Dorsolateral prefrontal cortex (tissue), 122 donors: ENCODE measurements at places on chromosomes 3 and 15.

GRCh38 chr3:177724020-177724638, 526.8 kb upstream of the TBL1XR1 start:
- peak; percentile 51 for DNase-seq

- DNase-seq = no peak
Measured at GRCh38 chr15:89105147-89105546, 16.9 kb downstream of the ABHD2 start.

DNA sequence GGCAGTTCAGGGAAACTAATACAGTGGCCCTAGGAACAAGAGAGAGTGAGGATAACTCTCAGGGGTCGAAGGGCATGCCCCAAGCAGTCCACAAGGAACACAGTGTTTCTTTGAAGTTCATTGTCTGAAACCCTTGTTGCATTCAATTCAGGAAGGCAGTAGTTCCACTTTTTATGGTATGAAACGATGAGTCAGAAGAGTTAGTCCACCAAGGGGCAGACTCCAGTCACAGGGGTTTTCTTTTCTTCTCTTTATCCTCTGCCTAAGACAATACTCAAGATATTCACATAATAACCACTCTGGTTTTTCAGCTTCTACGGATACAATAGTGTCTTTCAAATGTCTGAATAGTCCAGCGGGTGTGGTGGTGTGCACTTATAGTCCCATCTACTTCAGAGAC, 23.7 kb upstream of the TICRR start:
- no peak for DNase-seq

GRCh38 chr15:79828447-79828846, 68.4 kb downstream of the MTHFS start:
- DNase-seq = no peak

DNA sequence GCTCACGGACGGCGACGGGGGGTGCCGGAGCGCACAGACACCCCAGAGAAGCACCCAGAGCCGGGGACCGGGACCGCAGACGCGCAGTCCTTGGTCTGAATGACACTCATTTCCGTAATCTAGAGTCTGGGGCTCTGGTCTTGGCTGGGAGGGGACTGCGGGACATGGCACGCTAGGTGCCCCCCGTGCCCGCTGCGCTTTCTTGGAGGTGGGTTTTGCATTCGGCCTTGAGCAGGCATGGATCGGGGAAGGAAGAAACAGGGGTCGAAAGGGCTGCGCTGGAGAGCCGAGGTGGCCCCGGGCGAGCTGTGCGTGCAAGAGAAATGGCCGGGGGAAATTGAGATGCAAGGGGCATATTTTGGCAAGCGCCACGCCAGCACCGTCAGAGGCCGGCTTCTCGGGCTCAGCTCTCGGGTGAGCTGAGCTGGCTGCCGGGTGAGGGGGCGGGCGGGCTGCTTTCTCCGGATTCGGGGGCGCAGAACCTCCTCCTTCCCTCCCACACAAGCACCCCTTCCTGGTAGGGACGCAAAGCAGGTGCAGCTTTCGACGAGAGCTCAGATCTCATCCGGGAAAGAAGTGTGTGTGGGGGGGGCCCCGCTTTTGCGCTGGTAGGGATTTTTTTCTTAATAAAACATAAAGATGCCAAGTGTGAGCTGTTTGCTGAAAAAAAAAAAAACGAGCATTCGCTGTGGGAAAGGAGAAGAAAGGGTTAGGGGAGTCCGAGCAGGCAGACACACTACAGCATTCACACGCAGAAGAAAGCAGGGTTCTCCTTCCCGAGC, 963 bp upstream of the NTRK3 start:
- no peak for DNase-seq

- DNase-seq = no peak
Measured at GRCh38 chr3:122516846-122517360, 2.2 kb upstream of the KPNA1 start.

DNA sequence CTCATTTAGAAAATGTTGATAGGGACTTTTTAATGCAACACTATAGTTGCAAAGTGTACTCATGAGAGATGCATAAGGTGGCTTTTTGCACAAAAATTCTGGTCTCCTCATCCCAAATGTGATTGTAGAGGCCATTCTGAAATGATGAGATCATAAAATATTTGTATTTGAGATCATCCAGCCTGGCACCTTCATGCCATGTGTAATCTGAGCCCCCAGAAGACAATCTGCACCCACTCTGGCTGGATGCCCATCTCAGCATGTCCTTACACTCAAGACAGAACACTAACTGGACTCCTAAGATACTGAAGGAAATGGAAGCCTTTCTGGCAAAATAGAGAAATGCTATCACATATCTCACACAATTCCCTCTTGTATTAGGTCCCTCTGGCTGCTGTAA, 49.2 kb downstream of the SLC7A14 start:
- no peak for DNase-seq

DNA sequence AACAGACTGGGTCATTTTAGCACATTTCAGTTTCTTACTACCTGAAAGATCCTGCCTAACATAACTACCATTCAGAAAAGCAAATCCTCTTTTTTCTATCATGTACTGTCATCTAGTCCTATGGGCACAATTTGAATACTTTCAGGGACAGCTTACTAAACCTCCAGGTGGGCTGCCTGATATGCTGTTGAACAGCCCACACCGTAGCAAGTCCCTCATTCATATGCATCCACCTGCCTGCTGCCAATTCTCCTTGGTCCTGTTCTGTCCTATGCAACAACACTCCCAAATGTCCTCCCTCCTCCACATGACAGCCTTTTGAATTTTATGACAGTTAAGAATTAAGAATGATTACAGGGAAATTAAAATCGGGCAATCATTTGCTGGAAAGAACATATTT, 137.9 kb downstream of the KCNAB1 start:
- DNase-seq = no peak

GRCh38 chr3:183688874-183689273, 8.7 kb upstream of the YEATS2 start:
- DNase-seq = no peak

DNA sequence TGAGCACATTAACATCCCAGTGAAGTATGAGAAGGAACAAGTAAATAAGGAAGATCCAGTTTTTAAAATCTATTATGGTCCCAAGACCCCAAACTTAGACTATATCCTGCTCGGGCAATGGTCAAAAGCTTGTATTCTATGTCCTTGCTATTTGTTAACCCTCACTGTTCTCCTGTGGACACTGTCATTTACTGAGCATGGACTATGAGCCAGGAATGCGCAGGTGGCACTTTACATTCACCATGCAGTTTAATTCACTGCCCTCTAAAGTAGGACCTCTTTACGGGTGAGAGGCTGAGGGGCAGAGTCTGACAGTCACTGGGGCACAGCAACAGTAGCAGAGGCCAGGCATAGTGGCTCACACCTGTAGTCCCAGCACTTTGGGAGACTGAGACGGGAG, 28.6 kb downstream of the SPATA12 start:
- no peak for DNase-seq

DNA sequence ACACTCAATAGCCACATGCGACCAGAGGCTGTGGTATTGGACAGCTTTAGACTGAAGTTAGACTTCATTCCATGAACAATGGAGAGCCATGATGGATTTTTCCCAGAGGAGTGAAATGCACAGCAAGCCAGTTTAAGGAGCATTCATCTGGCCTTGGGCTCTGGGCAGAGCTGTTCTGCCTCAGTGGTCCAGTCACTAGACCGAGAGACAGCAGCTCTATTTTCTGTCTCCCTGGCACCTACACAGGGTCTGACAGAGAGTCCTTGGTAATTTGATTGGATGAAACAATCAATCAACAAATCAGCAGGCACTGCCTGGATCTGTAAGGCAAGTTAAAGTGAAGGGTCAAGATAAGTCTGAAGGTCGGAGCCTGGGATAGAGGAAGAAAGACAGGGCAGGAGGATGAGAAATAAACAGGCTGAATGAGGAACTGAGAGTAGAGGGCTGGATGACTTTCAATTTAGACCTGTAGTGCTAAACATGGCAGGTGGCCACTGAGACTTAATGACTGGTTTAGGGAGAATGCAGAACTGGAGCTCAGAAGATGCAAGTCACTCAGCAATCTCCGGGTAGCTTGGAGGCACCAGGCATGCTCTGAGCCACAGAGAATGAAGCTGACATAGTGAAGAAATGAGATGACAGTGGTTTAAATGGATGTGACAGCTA, 98.5 kb upstream of the SLC25A36 start:
- no peak for DNase-seq

- DNase-seq = no peak
Measured at GRCh38 chr3:101069901-101070798, 76.9 kb upstream of the ABI3BP start.

- DNase-seq = no peak
Measured at GRCh38 chr15:91855241-91855640, 1.7 kb downstream of the SLCO3A1 start.
